ENCODE measurements at places on chromosomes 13 and 19.
A peak's percentile ranks its signal among the peaks of the same experiment; 100 is the strongest.

GRCh38 chr13:61002686-61003085, 413.0 kb downstream of the PCDH20 start:
- ATAC-seq, result no peak

DNA sequence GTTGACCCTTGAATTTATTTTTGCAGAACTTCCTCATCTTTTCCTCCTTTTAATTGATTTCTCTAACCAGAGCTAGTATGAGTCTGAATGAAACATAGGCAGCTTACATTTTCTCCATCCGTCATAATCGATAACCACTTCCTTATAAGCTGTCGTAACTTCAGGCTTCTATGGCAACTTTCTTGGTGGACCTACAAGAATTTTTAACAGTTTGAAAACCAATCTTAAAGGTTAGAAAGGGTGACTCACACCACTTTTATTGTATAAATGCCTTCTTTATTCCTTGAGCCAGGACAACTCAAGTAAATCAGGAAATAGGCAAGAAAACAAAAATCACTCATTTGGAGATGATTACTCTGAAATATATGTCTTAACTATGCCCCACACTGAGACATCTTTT, 105.7 kb upstream of the KL start:
- no peak for ATAC-seq

DNA sequence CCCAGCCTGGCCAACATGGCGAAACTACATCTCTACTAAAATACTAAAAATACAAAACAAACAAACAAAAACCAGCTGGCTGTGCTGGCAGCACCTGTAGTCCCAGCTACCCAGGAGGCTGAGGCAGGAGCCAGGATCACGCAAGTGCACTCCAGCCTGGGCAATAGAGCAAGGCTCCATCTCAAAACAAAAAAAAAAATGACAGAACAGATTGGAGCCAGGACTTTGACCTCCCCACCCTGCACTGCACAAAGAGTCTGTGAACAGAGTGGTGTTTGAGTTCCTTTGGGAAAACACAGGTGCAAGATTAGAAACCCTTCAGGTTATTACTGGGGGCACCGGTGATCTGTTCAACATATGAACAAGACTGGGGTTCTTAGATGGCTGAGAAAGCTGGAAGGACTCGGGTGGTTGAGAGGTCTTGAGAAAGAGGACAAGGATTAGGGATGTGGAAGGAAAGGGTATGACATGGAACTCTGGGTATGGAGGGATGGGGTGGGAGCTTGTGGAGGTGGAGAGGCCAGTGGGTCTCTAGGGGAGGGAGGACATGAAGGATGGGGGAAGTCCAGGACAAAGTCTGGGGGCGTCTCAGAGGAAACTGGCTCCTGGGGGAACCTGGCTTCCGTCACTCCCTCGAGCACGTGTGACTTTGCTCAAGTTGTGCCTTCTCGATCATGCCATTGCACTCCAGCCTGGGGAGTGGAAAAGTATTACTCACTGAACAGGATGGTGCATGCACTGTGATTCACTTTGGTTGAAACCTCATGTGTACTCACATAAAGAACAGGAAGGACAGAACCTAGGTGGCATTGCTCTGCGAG, 25.9 kb downstream of the RCN3 start:
- no peak for ATAC-seq

GRCh38 chr19:1942078-1942933, 1.3 kb downstream of the CSNK1G2 start:
- ATAC-seq, result peak; percentile 47

DNA sequence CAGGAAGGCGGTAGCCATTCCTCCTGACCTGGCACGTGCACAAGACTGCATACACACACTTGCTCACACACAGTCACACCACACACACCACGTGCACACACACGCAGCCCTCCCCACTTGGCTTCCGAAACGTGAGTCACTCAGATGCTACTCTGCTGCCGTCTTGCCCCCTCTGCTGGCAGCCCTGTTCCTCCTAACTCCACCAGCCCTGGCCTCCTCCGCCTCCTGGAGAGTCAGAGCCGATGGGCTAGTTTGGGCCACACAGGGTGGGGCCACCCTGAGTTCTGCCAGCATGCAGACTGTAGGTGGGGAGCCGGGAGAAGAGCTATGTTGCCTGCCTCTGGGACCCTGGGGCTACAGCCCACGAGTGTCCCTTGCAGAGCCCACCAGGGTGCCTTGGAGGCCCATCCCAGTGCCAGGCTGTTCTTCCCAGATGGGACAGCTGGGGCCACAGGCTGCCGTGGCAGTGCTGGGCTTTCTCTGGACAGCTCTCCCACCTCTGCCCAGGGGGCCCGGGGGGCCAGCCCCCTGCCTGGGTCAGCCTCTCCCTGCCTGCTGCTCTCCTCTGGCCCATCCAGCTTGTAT, 12.1 kb downstream of the PIN1 start:
- peak; percentile 62 for ATAC-seq

DNA sequence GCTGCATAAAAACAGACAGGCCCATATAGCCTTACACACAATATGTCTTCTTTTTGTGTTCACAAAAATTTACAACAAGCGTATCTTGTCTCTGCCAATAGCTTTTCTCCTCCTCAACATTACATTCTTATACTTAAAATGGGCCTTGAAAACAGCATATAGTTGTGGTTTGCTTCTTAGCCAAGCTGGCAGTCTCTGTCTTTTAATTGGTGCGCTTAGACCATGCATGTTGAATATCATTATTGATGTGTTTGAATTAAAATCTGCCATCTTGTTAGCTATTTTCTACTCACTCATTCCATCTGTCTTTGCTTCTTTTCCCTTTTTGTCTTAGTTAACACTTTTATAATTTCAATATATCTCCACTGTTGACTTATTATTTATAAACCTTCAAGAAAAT, 76.4 kb downstream of the ING1 start:
- ATAC-seq, result no peak

GRCh38 chr19:49142866-49143335, 12.3 kb downstream of the HRC start:
- peak; percentile 87 for ATAC-seq

GRCh38 chr13:33870046-33870668, 52.2 kb downstream of the RFC3 start:
- no peak for ATAC-seq

- ATAC-seq, result no peak
Measured at GRCh38 chr19:11678504-11678903, 60.2 kb downstream of the ZNF823 start.

DNA sequence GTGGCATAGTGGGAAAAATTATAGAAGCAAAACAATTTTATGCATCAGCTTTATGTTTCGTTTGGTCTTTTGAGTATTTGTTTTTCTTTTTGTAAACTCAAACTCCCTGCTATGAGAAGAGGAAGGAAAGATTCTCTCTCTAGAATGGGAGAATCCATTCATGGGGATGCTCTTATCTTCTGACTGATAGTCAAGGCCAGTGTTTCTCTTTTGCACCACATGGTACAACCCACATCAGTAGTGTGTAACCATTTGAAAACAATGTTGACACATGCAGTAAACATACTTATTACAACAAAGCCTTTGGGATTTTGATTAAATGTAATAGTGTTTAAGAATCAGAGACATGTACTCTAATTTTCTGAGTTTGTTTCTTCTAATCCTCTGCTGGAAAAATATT, 490.5 kb downstream of the MYO16 start:
- ATAC-seq, result no peak

DNA sequence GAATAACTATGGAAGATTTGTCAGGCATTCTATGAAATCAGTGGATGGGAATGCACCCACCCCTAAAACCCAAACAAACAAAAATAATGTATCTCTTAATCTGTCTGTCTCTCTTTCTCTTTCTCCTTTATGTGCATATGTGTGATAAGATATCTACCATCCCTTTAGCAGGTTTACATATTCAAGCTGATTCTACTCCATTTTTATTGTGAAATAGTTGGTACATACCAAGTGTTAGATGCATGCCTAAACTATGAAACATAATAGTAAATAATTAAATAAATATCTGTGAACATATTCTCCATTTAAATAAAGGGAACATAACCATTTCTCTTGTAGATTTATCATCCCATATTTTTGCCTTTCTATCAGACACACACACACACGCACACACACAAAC, 121.8 kb upstream of the PCDH9 start:
- ATAC-seq, result no peak

GRCh38 chr13:21463424-21463823, 4.3 kb upstream of the ZDHHC20 start:
- no peak for ATAC-seq

DNA sequence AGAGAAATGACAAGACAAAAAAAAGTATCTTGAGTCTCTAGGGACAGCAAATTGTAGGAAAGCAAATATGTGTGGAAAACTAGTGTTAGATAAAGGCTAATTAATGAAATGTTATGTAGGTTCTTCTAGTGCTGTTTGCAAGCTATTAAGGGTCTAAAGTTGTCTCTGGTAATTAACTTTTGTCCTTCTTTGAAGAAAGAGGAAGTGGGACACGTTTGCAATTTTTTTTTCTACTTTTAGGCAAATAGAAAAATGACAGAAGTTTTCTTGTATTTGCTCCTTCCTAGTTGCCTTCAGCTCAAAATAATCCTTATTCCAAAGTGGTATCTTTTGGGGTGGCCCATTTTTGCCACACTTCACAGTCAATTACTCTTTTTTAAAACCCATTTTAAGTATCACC, 1877.7 kb upstream of the PRR20A start:
- ATAC-seq, result no peak

GRCh38 chr13:98200211-98200878, 23.3 kb upstream of the RNF113B start:
- ATAC-seq, result no peak

DNA sequence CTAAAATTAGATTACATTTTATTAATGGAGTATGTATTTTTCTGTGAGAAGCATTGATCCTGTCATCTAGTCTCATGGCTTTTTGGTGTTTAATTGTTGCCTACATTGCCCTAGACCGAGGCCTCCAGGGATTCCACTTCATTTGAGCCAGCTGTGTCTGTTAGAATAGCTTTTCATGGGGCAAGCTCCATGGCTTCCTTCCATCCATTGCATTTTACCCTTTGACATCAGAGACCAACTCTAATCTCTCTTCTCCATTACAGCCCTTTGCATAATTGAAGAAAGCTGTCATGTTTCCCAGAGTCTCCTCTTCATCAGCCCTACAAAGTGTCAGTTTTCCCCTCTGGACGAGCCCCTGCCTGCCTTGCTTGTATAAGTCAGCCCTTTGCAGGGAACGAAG, 70.6 kb downstream of the MTUS2 start:
- ATAC-seq, result peak; percentile 64

GRCh38 chr13:41706152-41706551, 248.8 kb downstream of the RGCC start:
- no peak for ATAC-seq

- ATAC-seq, result no peak
Measured at GRCh38 chr19:11073568-11073967, 15.7 kb upstream of the LDLR start.

GRCh38 chr19:14078411-14078810, 5.8 kb downstream of the MISP3 start:
- no peak for ATAC-seq

GRCh38 chr13:112982281-112983041, 13.4 kb downstream of the MCF2L start:
- ATAC-seq, result peak; percentile 43

GRCh38 chr19:3263866-3264265, 39.4 kb downstream of the CELF5 start:
- ATAC-seq, result no peak

DNA sequence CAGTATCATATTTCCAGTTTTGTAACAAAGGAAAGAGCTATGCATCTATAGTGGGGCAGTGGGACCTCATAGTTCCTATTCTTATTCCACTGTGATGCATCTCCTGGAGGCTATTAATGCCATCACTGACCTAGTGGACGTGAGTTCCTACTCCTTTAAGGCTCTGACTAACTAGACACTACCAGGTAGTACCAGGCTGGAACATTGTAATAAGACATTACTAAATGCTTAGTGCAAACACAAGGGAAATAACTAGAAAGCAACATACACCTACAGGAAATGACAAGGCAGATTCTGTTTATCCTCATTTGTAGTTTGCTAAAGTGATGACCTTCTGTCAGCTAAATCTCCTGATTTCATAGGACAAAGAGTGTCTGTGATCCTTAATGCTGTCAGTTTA, 192.5 kb downstream of the POSTN start:
- ATAC-seq, result no peak

GRCh38 chr13:114004420-114005205, 30.7 kb upstream of the C13orf46 start:
- no peak for ATAC-seq

DNA sequence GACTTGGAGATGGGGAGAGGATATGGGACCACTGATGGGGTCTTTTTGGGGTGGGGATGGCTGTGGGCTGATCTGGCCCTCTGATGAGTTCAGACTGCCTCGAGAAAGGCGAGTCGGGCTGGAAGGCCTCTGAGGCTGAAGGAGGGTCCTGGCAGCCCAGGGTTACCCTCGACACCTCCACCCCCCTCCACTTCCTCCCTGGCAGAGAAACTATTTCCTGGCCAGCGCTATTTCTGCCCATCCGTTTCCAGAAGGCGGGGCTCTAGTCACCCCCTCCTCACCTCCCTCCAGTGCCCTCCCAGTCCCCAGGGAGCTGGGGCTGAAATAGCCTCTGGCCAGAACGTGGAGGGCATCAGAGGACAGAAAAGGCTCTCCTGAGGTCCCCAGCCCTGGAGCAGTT, 9.7 kb downstream of the EXOC3L2 start:
- ATAC-seq, result no peak

DNA sequence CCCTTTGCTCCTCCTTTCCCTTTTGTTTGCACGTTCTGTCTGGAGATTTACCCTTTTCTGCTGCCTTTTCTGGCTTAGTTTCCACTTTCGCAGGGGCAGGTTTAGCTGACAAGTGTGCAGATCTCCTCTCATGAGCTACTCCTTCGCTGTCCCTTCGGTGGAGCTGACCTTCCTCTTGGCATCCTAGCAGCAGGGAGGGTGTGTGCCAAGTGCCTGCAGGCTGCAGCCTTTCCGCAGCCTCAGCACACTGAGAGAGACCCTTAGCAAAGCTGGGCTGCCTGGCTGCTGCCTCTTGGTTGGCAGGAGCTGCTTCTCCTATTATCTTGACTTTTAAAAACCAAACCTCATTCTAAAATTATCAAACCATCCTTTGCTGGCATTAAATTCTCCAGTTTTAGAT, 132.5 kb downstream of the DNAJC3 start:
- ATAC-seq, result no peak

DNA sequence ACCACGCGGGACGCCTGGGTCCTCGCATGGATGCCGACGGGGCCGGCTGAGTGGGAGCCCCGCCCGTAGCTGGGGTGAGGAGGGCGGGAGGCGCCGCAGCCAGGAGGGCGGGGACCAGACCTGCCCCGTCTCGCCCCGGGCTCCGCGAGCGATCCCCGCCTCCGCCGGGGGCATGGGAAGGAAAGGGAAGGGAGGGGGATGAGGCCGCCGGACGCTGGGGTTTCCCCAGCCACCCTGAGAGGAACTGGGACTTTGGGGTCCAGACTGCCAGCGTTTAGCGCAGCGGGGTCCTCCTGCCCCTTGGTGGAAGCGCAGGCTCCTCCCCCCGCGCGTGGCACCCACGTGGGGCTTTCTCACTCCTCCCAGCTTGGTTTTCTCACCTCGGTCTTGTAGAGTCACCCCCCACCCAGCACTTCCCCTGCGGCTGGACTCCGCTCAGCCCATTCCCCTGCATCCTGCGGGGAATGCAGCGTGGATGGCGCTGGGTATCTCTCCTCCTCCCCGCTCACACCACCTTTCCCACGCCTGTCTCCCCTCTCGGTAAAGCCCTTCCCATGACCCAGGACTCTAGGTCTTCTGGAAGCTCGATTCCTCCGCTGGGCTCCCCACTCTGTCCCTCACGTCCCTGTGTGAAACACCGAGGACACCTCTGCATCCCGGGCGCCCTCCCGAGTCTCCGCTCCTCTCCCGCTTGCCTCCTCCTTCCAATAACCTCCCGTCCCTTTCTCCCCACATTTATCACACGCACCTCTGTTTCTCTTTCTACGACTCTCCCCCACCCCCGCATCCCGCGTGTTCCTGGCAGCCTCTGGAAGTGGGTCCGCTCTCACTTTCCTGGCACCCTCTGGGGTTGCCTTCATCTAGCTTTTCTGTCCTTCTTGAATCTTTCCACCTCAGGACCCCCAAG, 2.1 kb downstream of the TGFB1 start:
- peak; percentile 49 for ATAC-seq

Data from motor neuron (in vitro differentiated cells).